ENCODE measurements at places on chromosomes 4 and X.

DNA sequence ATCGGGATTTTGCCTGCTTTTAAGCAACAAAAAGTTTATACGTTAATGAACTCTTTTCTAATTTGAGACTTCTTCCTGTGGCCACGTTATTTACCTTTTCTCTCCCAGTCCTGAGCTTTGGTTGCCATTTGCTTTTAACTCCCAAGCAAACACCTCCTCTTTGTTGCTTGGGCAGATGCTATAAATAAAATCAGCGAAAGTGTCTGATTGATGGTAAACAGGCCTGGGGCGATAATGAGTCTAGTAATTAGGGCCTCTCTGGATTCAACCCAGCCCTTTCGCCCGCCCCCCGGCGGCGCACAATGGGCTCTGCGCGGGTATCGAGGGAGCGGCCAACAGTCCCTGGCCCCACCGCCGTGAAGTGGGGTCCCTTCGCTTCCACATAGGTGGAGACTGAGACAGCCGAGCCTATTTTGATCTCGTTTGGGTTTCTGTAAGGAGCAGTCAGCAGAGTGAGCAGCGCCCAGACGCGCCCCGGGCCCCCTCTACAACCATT lies 790 bp downstream of the CLGN start:
- no peak for DNase-seq

DNA sequence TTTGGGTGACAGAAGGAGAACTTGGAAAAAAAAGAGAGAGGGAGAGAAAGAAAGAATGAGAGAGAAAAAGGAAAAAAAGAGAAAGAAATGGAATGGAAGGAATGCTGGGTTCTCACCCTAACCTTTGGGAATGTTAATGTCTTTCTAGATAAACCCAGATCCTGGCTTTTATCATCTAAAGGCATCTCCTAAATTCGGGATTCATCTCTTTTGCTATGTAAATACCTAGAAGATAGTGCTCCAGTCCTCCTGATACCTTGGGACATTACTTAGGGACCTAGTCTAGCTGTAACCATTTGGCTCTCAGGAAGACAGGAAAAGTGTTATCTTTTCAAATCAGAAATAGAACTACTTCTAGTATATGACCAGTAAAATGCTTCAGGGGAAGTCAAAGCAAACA lies 15.8 kb upstream of the SPCS3 start:
- DNase-seq = no peak

GRCh38 chr4:2788532-2789103 lies 4.3 kb upstream of the SH3BP2 start:
- DNase-seq = no peak

- no peak for DNase-seq
These were observed 10.0 kb downstream of the HTRA3 start for GRCh38 chr4:8279321-8280157.

GRCh38 chr4:2177443-2178093 lies 64.4 kb downstream of the HAUS3 start:
- DNase-seq = no peak

DNA sequence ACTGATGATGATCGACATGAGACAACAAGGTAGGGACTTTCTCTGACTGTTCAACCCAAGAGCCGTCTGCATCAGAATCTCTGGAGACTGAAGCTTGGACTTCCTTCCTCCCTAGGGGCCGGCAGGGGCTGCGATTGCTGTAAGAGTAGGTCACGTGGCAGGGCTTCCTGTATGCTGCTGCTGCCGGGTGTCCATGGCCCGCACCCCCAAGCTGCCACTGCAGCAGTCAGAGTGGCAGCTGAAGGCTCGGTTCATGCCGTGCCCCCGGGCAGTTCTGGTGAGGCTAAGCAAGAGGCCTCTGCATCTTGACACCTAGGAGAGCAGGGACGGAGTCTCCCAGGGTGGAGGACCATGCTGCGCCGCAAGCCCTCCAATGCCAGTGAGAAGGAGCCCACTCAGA lies at the start of gene SASH3:
TSS of gene SASH3 (plus strand) at position 203 of the 400 bp plus-strand sequence. CDS start at position 352, 149 bp downstream.
- DNase-seq = peak; percentile 90

DNA sequence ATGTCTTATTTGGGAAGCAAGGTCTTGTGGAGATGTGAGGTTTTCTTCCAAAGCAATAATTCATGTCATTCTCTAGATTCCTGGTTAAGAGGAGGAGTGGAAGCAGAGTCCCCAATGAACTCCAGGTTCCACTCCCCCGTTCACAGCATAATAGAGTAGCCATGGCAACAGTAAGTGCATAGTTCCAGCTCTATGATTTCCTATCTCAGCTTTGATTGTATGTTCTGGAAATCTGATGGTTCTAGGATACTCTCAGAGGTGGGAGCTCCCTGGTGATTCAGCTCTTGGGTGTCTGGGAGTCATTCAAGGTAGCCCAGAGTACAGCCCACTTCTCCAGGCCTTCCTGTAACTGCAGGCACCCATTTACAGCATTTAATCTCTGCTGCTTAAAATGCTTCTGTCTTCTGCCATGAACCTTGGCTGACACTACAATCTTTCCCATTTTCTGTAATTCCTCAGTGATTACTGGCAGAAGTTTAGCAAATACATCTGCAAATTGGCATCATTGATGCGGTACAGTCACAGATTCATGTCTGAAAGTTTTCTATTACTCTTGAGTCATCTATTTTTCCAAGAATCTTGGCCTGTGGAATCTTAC lies 242.0 kb downstream of the MAPK10 start:
- DNase-seq = no peak

DNA sequence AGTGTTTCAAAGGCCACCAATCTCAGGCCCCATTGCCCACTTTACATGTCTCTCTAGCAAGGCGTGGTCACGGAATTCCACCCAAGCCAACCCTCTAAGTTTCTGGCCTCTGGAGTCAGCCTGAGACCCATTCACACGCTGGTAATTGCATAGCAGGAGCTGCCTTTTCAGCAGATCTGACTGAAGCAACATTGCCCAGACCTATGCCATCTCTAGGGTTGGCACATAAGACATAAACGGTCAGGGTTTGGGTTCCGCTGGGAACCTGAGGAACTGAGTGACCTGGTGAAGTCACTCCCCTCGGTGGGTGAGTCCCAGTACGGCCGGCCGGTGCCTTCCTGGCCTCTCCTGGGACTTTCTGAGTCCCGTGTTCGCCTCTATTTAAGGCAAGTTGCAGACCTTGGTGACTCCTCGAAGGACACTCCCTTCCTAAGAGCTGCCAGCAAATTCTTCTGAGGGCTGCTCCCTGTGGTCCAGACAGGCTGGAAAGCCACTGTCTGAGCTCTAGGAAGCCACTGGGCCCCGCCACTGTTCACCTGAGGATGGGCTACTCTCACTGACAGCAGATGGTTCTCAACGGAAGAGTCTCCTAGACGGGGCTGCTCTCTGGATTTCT lies 15.9 kb downstream of the CTAG1A start:
- no peak for DNase-seq

GRCh38 chr4:141802333-141802732 lies 165.9 kb downstream of the IL15 start:
- DNase-seq = no peak

DNA sequence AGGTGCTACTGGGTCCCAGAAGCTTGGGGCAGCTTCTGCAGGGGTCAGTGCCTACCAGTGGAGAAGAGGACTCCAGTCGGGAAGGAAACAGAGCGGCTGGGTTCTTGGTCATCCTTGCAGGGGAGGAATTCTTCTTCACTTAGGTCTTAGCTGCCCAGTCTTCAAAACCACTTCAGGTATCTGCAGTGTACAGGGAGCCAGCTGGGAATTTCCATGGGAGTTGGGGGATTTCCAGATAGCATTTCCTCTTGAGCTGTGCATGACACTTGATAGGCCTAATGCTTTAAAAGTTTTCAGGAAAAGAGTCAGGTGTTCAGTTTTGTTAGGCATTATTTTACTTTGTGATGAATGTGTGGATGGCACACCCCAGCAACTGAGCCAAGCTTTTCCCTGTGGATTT lies 58.1 kb upstream of the ENPP6 start:
- no peak for DNase-seq

DNA sequence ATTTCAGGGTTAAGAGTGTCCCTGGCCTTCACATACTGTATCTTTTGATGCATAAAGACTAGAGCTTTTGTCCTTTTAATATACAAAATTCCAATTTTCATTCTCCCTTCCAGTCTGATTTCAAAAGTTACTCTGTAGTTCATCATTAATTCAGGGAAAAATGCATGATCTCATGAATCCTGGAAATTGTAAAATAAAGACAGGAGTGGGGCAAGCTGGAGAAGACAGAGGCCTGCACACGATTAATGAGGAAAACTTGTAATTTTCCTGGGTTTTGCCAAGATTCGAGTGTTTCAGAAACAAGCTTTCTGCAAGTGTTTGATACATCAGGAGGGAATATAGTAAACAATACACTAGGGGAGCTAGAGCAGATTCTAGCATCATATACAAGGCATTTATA lies 947.9 kb downstream of the FAT4 start:
- DNase-seq = no peak

GRCh38 chr4:133096972-133097371 lies 52.1 kb upstream of the PCDH10 start:
- DNase-seq = no peak

DNA sequence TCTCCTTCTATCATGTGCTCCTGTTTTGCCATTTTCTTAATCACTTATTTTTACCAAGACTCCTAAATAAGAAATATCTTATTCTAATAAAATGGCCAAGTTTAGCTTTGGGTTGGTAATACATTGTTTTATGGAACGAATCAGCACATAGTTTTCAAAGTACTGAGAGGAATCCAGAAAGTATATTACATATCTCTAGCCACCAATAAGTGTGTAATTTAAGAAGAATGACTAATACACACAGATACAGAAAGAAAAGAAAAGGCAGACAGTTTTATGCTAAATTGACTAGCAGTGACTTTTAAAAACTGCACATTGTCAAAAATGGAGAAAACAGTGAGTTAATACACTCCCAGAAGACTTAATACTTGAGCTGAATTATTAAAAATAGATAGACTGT lies 167.0 kb upstream of the IL15 start:
- no peak for DNase-seq

- DNase-seq = peak; percentile 35
These were observed 5.9 kb downstream of the RTL3 start for GRCh38 chrX:78653118-78653822.

DNA sequence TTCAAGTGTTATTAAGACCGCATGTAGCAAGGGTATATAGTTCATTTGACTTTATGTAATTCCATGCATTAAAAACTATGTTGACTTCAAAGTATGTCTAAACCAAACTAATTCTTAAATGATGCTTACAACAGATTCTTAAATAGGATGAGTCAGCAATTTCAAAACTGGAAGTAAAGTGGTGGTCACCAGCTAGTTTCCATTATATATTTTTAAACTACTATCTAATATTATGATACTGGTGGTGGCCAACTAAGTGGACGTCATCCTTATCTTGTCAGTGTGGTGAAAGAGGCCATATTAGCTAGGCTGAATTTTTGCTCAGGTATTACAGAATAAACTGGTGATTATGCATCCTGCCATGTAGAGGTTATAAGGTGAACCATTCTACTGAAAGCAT lies 1.2 kb downstream of the IL15 start:
- no peak for DNase-seq

DNA sequence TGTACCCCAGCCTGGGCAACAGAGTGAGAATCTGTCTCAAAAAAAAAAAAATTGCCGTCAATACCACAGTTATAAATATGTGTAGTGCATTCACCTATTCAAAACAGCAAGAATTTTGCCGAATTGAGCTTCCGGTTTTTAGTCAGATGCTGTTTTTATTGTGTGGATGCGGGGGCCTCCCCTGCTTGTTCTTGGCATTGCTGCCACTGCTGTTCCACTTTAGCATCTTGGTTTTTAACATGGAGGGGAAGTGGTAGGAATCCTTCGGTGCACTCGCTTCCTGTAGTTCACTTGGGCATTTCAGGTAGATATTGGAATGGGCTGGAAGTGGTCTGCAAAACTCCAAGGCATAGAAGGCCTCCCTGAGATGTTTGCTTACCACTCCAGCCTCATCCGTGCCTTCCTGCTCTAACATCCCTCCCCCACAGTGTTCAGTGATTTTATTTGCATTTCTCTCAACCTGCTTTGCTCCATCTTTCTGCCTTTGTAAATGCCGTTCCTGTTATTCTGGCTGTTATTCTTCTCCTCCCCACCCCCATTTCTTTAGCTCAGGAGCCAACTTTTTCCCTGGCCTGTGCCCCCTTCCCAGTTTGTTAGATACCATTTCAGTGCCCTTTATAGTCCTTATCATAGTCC lies 25.5 kb downstream of the MOB1B start:
- DNase-seq = peak; percentile 48

GRCh38 chr4:86613734-86614133 lies 19.6 kb downstream of the PTPN13 start:
- DNase-seq = no peak

GRCh38 chr4:15649914-15650545 lies 5.1 kb downstream of the FBXL5 start:
- DNase-seq = peak; percentile 39

- DNase-seq = no peak
These were observed 25.3 kb upstream of the GPC3 start for GRCh38 chrX:134010690-134011089.

GRCh38 chr4:8728536-8729407 lies 136.2 kb downstream of the CPZ start:
- DNase-seq = no peak

DNA sequence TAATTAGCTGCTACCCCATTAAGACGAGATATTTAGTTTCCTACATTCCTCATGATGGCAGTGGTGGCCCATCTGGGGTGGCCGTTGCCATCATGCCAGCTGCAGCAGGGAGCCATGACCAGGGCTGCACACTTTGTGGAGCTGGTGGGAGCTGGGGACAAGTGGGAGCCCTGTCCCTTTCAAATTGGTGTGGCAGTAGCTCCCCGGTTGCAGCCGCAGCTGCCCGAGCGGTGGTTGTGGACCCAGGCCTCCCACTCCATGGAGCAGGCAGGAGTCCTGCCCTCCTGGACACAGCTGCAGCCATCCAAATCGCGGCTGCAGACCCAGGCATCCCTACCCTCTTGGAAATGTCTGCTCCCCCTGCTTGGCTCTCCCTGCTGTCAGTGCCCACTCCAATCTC lies 9.3 kb upstream of the SYTL5 start:
- no peak for DNase-seq

- peak; percentile 22 for DNase-seq
These were observed 80.0 kb downstream of the ARSJ start for GRCh38 chr4:113899271-113900070.

- DNase-seq = peak; percentile 31
These were observed 163.6 kb downstream of the ZNF674 start for GRCh38 chrX:46381630-46382029.

DNA sequence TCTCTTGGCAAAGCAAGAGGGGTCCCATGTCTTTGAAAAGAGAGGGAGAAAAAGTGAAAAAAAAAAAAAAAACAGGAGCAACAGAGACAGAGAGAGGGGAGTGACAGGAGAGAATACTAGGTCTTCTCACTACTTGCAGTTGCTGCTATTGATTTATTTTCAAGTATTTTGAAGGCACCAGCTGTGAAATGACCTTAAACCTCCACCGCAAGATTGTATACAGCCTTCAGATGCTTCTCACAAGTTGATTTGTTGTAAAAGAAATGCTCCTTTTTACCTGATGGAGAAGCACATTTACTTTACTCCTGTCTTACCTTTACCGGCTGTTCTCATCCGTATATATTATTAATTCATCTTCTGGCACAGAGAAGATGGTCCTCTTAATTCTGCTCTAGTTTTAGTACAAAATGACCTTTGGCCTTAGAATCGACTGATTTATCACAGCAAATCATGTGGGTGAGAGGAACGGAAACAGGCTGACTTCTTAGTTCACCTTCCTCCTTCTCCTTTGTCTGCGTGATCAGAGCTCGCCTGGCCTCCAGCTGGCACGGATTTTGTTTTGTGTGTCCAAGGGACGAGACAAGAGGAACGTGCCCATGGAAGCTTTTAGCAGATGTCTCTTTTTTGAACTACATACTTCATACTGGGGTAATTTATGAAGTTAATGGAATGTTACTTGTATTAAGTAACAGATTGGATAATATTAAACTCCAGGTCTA lies 82.4 kb upstream of the PACRGL start:
- peak; percentile 21 for DNase-seq

GRCh38 chrX:57643698-57644097 lies 36.4 kb downstream of the NLRP2B start:
- DNase-seq = no peak

Measured in CD14-positive monocyte (primary cell).